ENCODE measurements at places on chromosomes 6 and 20.

- no peak for DNase-seq
Measured at GRCh38 chr20:6282642-6283041, 159.8 kb upstream of the FERMT1 start.

DNA sequence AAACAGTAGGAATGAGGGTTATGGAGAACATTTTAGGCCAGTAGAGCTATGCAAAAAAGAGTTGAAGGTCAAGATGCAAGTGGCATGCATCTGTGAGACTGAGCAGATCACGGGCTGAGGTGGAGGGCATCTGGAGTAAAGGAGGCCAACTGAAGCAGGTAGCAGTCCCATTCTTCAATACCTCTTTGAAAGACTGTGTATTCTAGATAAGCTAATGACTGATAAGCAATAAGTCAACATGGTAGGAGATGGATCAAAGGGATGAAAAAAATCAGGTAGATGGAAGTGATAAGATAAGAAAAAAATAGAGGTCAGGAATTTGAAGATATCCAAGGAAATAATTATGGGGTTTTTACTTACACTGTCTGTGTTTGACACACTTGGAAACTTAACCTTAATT, 55.6 kb downstream of the ARMC2 start:
- no peak for DNase-seq

GRCh38 chr6:41464481-41464880, 81.7 kb upstream of the FOXP4 start:
- DNase-seq = peak; percentile 76

DNA sequence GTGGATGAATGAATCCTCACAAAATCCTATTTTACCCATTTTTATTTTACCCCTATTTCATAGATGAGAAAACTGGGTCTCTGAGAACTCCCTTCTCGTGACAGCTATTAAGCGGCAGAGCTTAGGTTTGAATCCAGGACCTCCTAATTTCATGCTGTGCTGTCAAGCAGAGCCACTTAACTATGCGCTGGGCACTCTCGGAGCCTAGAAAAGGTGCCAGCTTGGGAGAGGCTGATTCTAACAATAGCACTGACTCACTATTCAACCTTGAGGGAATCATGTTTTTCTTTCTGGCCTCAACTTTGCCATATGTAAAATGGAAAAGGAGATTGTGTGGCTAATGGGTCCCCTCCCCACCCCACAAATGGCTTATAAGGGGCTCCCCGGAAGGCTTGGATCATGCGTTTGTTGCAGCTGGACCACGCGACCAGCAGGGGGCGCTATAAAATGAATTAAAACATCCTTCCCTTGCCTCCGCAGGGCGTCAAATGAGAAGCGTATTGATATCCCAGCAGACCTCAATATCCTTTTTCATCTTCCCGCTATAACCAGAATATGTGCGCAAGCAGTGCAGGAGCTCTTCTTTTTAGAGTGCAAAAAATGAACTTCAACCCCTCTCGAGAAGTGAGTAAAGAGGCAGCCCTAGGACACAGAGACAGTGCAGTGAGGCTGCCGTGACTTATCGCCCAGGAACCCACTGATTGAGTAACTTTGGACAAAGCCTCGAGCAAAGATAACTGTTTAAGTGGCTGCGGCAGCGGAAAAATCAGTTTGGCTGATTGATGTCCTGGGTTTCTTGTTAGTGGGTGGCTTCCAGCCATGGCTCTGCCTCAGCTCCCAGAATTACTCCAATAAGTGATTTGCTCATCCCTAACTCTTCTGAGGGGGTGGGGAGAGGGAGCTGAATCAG, 12.8 kb upstream of the PDYN start:
- DNase-seq = peak; percentile 15

GRCh38 chr6:95530176-95530819, 47.0 kb upstream of the MANEA start:
- DNase-seq = no peak

GRCh38 chr20:57877131-57877824, 167.5 kb upstream of the PMEPA1 start:
- DNase-seq = no peak

- DNase-seq = no peak
Measured at GRCh38 chr6:50657513-50657912, 55.8 kb upstream of the TFAP2D start.

DNA sequence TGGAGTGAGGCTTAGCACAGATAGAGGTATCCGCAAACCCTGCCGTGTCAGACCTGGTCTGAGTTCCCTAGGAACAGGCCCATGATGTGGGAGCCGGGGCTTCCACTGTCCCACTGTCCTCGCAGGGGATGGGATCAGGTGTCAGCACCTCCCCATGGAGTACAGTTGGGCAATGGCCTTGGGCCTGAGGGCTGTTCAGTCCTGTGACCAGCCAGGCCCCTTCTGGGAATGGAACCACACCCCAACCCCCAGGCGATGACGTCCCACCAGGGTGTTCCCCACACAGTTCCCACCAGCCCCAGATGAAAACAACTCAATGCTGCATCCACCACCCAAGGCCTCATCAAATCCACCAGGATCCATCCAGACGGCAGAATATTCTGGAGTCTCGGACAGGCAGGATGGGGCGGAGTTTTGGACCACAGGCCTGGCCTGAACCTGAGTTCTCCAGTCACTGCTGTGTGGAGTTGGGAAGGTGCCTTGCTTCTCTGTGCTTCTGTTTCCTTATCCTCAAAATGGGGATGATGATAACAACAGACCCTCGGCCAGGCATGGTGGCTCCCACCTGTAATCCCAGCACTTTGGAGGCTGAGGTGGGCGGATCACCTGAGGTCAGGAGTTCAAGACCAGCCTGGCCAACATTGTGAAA, 62.2 kb downstream of the UBE2V1 start:
- no peak for DNase-seq

GRCh38 chr6:63504777-63505384, 67.4 kb upstream of the LOC128125822 start:
- peak; percentile 5 for DNase-seq

GRCh38 chr6:2884804-2885203, 18.3 kb downstream of the SERPINB9 start:
- DNase-seq = no peak

DNA sequence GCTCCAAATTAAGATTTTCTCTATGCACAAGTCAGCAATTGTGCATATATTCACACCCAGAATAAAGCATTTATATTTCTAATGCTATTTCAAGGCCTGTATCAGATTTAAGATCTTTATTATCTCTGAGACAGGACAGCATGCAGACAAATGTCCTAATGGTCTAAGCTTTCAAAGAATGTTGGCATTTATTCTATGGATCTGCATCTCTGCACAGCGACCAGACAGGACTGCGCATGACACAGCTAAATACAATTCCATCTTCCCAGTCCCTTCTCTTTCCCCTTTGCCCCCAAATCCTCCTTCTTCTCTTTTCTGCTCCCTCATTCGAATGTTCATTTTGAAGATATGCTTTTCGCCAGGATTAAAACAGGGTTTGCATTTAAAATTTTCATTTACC, 478.5 kb downstream of the PKHD1 start:
- DNase-seq = peak; percentile 33

GRCh38 chr20:1946762-1947534, 46.9 kb downstream of the PDYN start:
- DNase-seq = no peak

DNA sequence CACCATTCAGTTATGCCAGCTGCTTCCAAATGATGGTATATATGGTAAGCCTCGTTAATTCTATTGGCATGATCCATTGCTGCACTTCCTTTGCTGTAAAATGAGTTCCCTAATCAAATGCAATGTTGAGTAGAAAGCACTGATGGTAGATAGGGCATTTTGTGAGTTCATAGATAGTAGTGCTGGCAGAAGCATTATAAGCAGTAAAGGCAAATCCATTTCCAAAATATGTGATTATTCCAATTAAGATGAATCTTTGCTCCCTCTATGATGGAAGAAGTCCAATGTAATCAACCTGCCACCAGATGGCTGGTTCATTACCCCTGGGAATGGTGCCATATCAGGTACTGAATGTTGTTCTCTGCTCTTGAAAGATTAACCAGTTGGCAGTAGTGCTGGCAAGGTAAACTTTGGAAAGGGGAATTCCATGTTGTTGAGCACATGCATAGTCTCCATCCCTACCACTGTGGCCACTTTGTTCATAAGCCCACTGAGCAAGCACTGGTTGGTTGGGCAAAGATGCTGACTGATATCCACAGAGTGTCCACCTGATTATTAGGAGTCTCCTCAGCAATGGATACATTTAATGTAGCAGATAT, 5.6 kb upstream of the TBPL1 start:
- DNase-seq = no peak

DNA sequence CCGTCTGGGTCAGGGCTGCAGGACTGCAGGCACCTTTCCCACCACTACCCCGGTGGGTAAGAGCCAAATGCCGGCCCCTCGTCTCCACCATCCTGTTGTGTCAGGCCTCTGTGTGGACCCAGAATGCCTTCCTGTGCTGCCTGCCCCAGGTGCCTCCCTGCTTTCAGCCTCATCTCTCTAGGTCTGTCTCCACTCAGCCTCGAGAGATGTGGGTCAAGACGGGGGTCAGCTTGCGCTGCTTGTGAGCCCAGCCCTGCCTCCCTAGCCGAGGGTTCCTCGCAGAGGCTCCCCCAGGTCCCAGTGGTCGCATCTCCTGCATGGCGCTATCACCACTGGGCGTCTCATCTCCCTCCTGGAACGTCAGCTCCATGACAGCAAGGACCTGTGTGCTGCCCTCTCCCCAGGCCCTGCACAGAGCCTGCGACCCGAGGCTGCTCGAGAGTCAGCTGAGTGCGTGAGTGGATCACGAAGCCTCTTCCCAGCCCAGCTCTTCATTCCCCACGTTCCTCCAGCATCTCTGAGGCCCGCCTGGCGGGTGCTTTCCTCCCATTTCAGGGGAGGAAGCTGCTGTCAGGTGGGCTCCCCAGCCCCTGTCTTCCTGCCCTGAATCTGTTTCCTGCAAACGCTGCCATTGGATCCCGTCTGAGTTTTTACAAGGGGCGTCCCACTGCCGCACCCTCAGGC, 38.7 kb upstream of the ZBP1 start:
- no peak for DNase-seq

- no peak for DNase-seq
Measured at GRCh38 chr6:165652766-165653165, 10.3 kb downstream of the PDE10A start.

Data from fibroblast of skin of back (primary cell).